Bronchial smooth muscle cell (primary cell): ENCODE measurements at places on chromosomes 7 and 10. TPM values are rescaled to one million over a fixed set of nuclear protein-coding genes. Genes with fewer than 3 reads are reported as not detected.

The CCDC172 gene
- not detected in 2 replicates for total RNA-seq

The NANOS1 gene
- 0.09 and 0.32 TPM in 2 replicates for total RNA-seq

The SPDYE8 gene
- not detected in 2 replicates for total RNA-seq

The GATA3 gene
- not detected in 2 replicates for total RNA-seq

The NODAL gene
- not detected in 2 replicates for total RNA-seq

The TDRD1 gene
- total RNA-seq = 0.16 TPM in 1 of 2 replicates, not detected in the other

The RBM28 gene
- 9.0 and 11.2 TPM in 2 replicates for total RNA-seq

The AKR1D1 gene
- not detected in 2 replicates for total RNA-seq

The SFRP4 gene
- total RNA-seq = 0.32 and 1.5 TPM in 2 replicates

The FGFBP3 gene
- total RNA-seq = 0.17 and 0.47 TPM in 2 replicates

The COL1A2 gene
- 4,873 and 6,723 TPM in 2 replicates for total RNA-seq

The GBX1 gene
- total RNA-seq = not detected in 2 replicates

The CTTNBP2 gene
- 11.3 and 16.3 TPM in 2 replicates for total RNA-seq

The CASP2 gene
- total RNA-seq = 7.3 and 9.3 TPM in 2 replicates

The CALN1 gene
- total RNA-seq = not detected in 2 replicates

The SYCE1 gene
- under 0.01 TPM in 1 of 2 replicates, not detected in the other for total RNA-seq
